Femur (tissue), 1 donor: ENCODE measurements at places on chromosomes 6 and 20.

GRCh38 chr20:47929368-47930115, 144.3 kb upstream of the SULF2 start:
- DNase-seq = peak; percentile 65

GRCh38 chr6:156925026-156925425, 147.8 kb downstream of the ARID1B start:
- no peak for DNase-seq

DNA sequence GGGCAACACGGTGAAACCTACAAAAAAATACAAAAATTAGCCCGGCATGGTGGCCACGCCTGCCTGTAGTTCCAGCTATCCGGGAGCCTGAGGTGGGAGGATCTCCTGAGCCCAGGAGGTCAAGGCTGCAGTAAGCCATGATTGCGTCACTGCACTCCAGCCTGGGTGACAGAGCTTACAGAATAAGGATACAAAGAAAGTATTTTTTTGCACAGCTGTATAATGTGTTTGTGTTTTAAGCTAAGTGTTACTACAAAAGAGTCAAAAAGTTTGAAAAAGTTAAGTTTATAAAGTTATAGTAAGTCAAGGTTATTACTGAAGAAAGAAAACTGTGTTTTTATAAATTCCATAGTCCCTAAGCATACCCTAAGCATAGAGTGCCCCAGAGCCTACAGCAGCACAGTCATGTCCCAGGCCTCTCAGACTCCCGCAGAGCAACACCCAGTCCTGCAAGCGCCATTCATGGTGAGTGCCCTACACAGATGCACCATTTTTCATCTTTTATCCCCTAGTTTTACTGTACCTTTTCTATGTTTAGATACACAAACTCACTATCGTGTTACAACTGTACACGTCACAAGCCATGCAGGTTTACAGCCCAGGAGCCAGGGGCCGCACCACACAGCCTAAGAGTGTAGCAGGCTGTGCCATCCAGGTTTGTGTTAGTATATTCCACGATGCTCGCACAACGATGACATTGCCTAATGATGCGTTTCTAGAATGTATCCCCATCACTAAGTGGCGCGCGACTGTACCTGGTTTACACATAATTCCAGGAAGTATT, 22.4 kb downstream of the TAF4 start:
- DNase-seq = no peak

DNA sequence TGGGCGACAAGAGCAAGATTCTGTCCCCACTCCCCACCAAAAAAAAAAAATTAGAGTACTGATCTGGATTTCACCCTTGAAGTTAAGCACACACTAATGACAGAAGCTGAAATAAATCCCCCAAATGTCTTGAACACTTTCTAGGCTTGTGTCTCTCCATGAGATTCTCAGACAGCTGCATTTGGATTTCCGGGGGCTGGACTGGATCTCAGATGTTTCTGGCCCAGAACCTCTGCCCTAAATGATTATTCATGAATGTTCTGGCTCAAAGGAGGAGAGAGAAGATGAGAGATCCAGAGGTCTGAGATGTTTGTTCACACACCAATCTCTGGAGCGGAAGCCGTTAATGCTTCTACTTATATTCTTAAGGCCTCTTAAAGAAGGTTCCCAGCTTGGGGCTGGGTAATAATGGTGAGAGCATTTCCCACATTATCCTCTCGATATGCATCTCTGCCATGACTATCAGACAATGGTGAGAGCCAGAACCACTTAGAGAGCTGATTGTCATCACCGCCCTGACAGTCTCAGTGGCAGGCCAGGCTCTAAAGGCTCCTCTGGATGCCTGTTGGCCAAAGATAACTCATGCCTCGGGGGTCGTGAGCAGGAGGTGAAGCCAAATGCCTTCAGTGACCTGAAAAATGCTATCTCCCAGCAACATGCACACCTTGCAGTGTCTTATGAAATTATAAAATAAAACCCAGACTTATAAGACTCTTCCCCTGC, 127.9 kb upstream of the AGPAT4 start:
- DNase-seq = no peak

DNA sequence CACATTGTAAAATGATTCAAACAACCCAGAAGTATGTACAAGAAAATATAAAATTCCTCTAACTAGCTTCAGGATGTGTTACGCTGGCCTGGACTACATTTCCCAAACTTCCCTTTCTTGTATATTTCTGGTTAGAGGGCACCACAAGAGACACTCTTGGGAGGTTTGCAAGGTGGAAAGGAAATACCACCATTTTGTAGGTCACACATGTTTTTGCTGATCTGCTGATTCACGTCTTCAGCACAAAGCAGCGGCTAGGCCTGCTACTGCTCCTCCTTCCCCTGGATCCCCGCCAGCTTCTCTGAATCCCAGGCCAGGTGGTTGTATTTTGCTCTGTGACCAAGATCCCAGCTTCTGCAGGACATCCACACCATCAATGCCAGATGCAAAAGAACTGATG, 104.2 kb downstream of the AGPAT4 start:
- peak; percentile 73 for DNase-seq

DNA sequence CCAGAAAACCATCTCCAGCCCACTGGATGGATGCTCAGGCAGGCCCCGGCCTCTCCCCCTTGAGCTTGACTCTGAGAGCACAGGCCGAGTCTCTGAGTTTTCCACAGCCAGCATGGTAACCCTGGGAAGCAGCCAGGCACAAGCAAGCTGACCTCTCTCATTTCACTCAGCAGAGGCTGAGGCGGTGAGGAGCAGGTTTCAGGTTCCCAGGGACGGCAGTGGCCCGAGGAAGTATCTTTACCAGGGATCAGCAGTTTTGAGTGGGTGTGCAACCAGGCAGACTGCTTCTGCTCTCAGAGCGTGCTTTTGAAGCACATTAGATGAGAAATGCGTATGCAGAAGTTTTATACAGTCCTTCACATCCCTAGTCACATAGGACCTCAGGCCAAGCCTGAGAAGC, 12.6 kb downstream of the HCK start:
- DNase-seq = no peak

DNA sequence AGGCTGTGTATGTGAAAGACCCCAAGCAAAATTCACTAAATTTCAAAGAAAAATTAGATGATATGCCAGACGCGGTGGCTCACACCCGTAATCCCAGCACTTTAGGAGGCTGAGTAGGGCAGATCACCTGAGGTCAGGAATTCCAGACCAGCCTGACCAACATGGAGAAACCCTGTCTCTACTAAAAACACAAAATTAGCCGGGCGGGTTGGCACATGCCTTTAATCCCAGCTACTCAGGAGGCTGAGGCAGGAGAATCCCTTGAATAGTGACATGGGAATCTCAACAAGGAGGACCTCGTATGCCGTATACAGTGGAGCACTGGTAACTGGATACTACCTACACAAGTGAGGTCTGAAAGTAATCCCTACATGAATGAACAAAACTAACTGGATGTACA, 92.7 kb upstream of the JARID2 start:
- no peak for DNase-seq

DNA sequence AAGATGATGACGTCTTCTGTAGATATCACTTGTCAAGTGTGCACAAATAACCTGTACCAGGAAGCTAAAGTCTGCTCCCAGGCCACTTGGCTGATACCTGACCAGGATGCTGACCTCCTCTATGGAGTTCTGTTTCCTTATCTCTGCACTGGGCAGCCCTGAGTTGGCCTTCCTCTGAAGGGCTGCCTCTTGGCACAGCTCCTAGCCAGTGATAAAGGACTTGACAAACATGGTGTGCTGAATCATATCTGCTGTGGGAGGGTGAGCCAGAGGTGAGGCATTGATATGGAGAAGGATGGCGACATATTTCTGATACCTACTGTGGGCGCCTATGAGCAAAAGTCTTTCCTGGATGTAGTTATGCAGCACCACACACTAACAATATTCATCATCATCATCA, 32.8 kb upstream of the FOXA2 start:
- DNase-seq = no peak

DNA sequence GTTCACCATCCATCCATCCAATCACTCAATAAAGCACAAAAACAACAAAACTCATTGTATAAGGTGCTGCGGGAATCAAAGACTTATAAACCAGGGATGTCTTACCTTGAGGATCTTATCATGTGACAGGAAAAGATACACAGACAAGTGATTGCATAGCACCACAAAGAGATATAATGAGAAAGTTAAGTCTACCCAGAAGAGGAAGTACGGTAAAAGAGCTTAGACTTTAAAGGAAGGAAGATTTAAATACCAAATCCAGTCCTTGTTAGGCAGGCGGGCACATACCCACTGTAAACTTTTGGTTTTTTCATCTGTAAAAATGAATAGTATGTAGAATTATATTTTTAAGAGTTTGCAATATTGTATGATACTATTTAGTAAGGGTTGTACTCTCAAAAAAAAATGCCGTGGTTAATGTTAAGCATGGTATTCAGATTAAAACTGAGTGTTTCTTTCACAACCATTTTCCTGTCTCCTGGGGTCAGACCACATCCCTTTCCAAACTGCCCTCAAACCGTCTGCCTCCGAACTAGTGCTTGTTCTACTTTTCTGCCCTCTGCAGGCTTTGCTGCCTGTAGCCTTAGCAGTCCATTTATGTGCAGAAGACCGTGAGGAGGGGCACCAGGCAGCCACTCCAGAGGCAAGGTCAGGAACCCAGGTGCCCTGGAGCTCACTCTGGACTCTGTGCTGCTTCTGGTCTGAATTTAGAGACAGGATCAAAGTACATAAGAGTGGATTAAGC, 179.5 kb upstream of the SYNDIG1 start:
- peak; percentile 35 for DNase-seq

- no peak for DNase-seq
Observed at GRCh38 chr6:53659458-53659857, 6.1 kb downstream of the KLHL31 start.

GRCh38 chr6:135243871-135244796, 63.0 kb downstream of the MYB start:
- no peak for DNase-seq

GRCh38 chr20:25009218-25010145, 16.9 kb upstream of the APMAP start:
- peak; percentile 7 for DNase-seq

- DNase-seq = peak; percentile 22
Observed at GRCh38 chr6:108002365-108003221, 44.6 kb upstream of the SEC63 start.

DNA sequence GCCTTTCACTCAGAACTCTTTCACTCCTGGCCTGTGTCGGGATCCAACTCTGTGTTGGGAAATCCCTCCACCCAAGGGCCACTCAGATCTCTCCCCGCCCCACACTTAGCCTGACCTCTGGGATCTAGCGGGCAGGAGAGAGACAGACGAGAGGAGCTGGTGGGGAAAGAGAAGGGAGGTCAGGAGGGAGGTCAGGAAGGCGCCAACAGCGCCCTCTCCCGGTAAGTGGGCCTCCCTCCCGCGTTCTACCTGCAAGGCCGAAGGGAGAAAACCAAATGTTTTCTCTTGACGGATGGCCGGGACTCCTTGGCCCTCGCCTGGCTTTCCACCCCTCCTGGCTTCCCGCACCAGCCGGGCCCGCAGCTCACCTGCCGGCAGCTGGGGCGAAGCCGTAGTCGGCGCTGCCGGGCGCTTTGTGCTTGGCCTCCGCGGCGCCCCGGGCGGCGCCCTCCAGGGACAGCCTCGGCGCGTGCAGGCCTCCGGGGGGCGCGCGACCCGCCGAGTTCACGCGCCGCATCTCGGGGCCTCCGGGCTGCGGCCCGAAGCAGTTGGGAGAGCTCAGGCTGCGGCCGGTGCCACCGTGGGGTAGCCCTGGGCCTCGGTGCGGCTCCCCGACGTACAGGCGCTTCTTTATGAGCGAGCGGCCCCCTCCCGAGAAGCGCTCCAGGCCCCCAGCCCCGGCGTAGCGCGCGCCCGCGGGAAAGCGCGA, 38.2 kb downstream of the C6orf132 start:
- DNase-seq = peak; percentile 69

GRCh38 chr20:57735831-57736737, 26.3 kb upstream of the PMEPA1 start:
- DNase-seq = no peak
